Hindlimb muscle (tissue), 1 donor: ENCODE measurements at places on chromosomes 3 and 15.

DNA sequence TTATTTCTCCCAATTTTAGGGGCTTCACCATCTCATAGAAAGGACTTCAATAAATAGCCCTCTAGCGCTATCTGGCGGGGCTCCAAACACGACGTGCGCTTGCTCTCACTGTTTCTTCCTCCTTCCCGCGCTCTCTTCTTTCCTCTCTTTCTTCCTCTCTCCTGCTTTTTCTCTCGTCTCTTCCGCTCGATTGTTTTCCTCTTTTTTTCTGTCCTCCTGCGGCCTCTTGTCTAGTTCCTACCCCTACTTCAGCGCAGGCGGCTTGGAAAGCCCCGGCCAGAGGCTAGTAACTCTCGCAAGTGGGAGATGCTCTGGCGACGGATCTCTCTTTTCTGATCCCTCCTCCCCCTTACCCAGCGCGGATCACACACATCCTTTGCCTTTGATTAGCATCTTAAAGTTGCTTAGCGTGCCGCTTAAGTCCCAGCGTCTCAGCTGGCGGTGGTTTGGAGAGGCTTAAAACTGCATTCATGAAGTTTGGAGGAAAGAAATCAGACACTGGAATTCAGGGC lies 6.2 kb upstream of the MEIS2 start:
- no peak for DNase-seq

DNA sequence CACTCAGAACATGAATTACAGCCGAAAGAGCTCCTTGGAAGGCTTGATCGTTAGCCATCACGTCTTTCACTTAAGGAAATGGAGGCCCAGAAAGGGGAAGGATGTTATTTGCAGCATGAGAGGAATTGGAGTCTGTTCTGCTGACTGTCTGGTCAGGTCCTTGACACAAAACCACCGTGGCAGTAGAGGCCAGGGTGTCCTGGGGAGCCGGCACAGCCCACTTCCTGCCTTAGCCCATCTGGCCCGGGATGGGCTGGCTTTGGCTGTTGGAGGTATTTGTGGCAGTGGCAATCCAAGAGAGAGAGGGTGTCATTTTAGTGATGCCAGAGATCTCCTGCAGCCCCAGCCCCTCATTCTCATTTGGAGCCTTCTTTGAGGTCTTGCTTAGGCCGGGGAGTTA lies 37.4 kb downstream of the ST6GAL1 start:
- DNase-seq, result no peak

GRCh38 chr3:32456429-32457130 lies 46.1 kb downstream of the CMTM6 start:
- DNase-seq, result no peak

- no peak for DNase-seq
Observed at GRCh38 chr15:65942436-65942835, 73.1 kb downstream of the RAB11A start.

- DNase-seq, result no peak
Observed at GRCh38 chr15:79981831-79982455, 10.9 kb upstream of the BCL2A1 start.

GRCh38 chr3:58471025-58471887 lies 20.6 kb upstream of the KCTD6 start:
- no peak for DNase-seq
